T-helper 2 cell treated with Interferon-gamma antibody and Interleukin-4, amounts not matched to agents 5 μg/mL and 100 μg/mL, for 36 hours (primary cell): ENCODE measurements at places on chromosomes 16 and 17.

- DNase-seq, result no peak
These were observed 23.5 kb upstream of the CDR2 start for GRCh38 chr16:22397931-22398330.

GRCh38 chr17:65749479-65749878 is 188.0 kb upstream of the AXIN2 start:
- DNase-seq, result no peak

DNA sequence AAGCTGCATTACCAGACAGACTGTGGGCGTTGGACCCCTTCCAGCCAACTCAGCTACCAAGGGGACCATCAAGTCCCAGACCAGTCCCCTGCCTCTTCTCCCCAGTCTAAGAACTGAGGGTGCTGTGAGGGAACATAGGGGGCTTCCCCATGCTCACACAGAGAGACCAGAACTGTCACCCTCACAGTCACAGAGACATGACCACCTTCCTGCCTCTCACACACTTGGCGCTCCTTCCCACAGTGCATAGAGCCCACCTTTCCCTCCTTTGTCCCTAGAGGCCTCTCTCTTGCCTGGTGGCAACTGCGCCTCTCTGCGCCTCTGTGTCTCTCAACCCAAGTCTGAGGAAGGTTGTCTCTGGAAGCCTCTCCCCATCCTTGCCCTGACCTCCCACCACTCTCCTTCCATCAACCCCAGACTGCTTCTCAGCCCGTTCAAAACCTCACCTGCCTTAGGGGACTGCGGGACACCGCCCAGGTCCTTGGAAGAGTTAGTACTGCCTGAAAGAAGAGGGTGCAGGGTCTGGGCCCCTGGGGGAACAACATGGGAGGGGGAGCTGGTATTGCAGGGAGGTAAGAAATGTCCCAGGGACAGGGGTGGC is 6.1 kb upstream of the LHX1 start:
- no peak for DNase-seq

GRCh38 chr17:43449470-43450248 is 34.1 kb upstream of the DHX8 start:
- no peak for DNase-seq

DNA sequence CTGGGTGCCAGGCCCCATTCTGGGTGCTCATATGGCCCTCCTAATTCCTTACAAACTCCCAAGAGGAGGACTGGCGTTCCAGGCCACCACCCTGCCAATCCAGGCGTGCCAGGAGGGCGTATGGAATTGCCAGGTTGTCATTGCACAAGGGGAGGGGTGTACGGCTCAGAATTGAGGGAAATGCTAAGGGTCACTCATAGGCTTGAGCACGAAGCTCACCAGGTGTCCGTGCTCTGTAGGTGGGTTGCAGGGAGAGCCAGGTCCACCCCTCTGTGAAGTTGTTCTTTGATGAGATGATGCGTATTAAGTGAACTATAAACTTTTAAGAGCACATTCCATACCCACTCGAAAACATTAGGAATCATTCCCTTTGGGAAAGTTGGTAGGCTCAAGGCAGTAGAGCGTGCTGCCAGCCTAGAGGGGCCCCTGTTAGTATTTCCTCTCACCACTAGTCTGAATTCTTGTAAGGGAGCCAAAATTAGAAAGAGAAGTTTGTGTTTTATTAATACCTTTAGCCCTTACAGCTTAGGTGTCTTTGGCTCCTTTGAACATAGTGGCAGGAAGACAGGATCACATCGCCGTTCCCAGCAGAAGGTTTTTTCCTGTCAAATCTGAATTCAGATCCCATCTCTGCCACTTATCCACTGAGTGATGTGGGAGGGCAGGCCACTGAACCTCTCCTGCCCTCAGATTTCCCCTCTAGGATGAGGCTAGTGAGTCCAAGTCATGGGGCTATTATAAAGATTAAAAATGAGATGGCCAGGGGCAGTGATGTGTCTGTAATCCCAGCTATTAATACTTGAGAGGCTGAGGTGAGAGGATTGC is 38.7 kb upstream of the NFAT5 start:
- DNase-seq, result no peak

GRCh38 chr16:52501746-52502145 is 45.2 kb downstream of the TOX3 start:
- DNase-seq, result no peak

DNA sequence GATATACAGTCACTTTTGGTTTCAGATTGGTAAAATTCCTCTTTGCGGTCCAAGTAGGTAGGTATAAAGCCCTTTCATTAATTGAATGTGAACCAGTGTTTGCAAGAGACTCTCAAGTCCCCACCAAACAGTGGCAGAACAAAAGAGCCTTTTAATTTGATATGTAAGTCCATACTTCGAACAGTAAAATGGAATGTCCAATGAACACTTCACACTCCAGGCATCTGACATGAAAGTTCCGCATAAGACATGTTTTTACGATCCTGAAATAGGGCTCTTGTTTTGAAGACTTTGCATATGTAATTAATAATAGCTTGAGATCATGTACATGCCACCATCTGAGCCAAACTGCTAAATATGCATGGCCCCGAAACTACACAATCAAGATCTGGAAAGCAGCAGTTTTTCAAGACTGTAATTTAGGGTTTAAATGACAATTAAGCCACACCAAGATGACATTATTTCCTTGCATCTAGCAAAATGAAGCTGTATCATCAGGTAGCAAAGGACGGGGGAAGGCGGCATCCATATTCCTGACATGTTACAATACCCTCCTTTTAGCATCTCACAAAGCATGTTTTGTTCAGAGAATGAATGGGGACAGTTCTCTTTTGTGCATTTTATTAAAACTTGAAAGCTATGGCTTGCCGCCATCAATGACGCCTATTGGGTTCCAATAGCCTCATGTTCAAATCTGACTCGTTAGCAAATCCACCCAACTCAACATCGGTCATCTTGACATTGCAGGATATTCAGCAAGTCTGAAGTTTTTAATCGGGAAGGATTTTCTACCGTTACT is 39.4 kb downstream of the LITAF start:
- DNase-seq, result no peak

GRCh38 chr16:4506450-4506849 is 30.3 kb downstream of the HMOX2 start:
- DNase-seq, result peak; percentile 40

GRCh38 chr17:35801583-35802224 is 6.3 kb upstream of the MMP28 start:
- DNase-seq, result no peak

GRCh38 chr17:69815406-69815805 is 259.6 kb upstream of the KCNJ16 start:
- DNase-seq, result no peak

DNA sequence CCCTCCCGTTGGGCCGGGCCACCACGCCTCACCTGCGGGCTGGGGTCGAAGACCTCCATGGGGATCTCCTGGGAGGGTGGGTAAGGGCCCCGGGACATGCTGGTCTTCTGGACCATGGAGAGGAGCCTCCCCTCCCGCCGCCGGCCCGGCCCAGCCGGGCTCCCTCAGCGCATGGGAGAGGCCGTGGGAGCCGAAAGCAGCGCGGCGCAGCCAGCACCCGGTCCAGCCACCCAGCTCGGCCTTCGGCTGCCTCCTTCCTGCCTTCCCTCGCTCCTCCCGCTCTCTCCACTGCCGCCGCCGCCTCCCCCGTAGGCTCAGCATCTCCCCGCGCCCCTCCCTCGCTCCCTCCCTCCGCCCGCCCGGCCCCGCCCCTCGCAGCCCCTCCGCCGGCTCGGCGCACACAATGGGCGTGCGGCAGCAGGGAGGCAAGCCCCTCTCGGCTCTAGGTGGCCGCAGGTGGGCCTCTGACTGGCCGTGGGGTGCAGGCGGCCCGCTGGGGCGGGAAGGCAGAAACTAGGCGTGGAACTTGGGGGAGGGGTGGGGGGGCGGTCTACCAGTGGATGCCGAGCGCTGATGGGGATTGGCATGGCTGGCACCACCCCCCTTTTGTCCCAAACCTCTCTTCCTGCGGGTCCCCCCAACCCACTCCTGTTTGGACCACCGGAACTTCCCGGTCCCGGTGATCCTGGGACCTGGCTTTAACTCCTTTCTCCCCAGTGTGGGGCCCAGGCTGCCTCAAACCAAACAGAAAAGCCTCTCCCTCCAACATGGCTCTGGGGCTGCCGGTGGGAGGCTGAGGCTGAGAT is at the start of gene CACNB1:
TSS of gene CACNB1 (minus strand) at position 290 of the 806 bp plus-strand sequence. CDS start at position 116, 174 bp downstream.
- DNase-seq, result peak; percentile 71

DNA sequence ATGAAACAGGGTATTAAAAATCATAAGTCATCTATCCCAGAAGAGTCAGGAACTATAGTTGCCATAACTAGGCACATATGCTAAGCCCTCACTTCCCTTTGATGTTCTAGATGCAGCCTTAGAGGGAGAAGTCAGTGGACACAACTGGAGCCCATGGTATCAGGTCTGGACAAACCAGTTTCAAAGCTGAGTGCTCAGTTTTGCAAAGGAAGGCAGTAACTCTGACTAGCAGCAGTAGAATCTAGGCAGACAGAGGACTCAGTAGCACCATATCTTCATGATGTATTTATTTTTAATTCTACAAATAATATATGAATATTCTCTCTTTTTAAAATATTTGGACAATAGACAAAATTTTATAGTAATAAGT is 11.7 kb upstream of the FAM20A start:
- no peak for DNase-seq

- no peak for DNase-seq
These were observed 35.2 kb downstream of the TNFRSF13B start for GRCh38 chr17:16936536-16937310.

DNA sequence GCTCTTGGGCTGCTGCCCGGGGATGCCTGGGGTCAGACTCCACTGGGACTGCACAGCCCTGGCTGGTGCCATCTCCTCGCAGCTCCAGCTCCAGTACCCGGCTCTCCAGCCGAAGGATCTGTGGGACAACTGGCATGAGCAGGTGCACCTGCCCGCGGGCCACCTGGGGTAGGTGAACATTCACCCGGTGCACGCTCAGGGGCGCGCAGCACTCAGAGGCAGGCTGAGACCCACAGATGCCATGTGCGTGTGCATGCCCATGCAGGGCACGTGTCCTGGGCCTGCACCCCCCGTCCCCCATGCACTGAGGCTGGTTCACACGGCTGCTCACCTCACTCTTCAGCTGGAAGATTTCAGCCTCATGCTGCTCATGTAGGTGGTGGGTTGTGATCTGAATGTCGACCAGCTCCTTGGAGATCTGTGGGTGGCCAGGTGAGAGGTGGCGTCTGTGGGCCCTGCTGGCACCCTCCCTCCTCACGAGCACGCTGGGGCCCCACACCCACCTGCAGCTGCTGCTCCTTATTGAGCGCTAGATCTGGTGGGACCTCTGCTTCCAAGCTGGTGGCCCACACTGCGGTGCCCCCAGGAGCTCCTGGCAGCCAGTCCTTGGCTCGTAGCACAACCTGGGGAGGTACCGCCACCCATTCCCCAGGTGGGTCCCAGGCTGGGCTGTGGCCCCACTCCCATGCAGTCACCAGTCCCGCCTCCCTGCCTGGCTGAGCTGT is 618 bp downstream of the CCDC78 start:
- DNase-seq, result no peak

- DNase-seq, result no peak
These were observed 113.4 kb upstream of the RCVRN start for GRCh38 chr17:10018461-10018891.

DNA sequence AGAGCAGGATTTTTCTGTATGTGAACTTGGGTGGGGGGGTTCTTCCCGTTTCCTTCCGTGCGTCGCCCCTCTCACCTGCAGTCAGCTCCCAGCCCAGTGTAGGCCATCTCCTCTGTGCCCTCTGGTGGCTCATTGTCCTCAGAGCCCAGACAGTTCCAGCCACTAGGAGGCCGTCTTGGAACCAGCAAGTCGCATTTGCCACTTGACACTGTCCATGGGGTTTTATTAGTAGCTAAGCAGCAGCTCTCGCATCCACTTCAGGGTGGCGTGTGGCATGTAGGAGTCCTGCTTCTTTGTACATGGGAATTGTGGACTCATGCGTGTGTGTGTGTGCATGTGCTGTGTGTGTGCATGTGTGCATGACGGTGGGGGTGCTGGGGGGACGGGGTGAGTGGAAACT is 74.0 kb downstream of the SEC14L1 start:
- DNase-seq, result no peak

GRCh38 chr17:79684132-79684985 is 46.4 kb upstream of the ENPP7 start:
- DNase-seq, result no peak

GRCh38 chr17:5662409-5663085 is 78.2 kb upstream of the NLRP1 start:
- DNase-seq, result no peak

DNA sequence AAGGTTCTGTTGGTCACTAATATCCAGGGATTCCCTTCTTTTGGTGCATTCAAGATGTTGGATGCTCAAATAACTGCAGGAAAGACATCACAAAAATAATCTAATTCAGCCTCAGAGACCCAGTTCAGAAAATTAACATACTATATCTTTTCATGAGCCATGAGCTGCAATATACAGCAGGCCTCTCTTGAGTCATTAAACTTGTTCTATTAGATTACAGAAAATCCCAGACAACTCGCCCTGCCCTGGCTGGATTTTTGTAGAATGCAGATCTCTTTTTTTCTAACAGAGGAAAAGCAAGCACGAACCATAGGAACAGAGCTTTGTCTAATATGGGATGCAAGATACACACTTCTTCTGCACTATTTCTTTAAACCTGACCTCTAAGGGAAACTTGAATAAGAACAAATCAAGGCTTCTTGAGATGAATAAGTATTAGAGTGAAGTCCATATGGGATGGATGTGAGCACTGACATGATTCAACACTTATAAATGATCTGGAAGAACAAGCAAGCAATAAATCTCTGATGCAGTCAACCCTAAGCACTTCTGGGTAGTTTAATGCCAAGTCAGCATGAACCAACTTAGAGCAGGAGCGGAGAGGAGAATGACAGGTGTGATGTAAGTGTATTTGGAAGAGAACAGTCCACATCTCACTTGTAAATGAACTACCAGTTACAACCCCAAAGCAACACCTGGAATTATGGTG is 70.7 kb upstream of the GNAO1 start:
- no peak for DNase-seq

GRCh38 chr16:48580925-48581500 is 29.0 kb downstream of the N4BP1 start:
- DNase-seq, result no peak

- DNase-seq, result no peak
These were observed 254.2 kb downstream of the KCNJ2 start for GRCh38 chr17:70423562-70423961.

DNA sequence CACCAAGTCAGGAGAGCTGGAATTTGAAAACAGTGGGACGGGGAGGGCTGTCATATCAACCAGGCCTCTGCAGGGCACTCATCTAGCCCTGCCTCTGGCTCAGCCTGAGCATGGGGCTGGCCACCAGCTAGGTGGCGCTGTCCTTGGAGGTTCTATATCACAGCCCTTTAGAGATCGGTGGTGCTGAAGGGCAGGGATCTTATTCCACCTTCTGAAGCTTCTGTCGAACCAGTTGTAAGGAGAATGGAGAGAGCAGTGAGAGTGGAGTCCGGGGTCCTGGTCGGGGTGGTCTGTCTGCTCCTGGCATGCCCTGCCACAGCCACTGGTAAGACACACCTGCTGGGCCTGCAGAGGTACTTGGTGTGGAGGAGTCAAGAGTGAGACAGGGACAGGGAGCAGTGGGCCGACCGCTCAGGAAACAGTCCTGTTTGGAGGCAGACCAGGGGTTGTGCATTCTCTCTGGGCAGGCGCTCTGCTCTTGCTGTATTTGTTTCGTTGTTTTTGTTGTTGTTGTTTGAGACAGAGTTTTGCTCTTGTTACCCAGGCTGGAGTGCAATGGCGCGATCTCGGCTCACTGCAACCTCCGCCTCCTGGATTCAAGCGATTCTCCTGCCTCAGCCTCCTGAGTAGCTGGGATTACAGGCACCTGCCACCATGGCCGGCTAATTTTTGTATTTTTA is at the start of gene CES3:
TSS of gene CES3 (plus strand) at position 202 of the 680 bp plus-strand sequence. CDS start at position 244, 42 bp downstream.
- peak; percentile 70 for DNase-seq

- no peak for DNase-seq
These were observed 5.6 kb downstream of the GLIS2 start for GRCh38 chr16:4321286-4322120.

- DNase-seq, result no peak
These were observed 3.0 kb downstream of the EME1 start for GRCh38 chr17:50375858-50376538.
